Left lung (tissue), 14 donors: ENCODE measurements at places on chromosomes 5 and 9. TPM values are rescaled to one million over a fixed set of nuclear protein-coding genes. Genes with fewer than 3 reads are reported as not detected.

Gene IL4
- not detected for total RNA-seq

Gene PFN3
- not detected for total RNA-seq

DNA sequence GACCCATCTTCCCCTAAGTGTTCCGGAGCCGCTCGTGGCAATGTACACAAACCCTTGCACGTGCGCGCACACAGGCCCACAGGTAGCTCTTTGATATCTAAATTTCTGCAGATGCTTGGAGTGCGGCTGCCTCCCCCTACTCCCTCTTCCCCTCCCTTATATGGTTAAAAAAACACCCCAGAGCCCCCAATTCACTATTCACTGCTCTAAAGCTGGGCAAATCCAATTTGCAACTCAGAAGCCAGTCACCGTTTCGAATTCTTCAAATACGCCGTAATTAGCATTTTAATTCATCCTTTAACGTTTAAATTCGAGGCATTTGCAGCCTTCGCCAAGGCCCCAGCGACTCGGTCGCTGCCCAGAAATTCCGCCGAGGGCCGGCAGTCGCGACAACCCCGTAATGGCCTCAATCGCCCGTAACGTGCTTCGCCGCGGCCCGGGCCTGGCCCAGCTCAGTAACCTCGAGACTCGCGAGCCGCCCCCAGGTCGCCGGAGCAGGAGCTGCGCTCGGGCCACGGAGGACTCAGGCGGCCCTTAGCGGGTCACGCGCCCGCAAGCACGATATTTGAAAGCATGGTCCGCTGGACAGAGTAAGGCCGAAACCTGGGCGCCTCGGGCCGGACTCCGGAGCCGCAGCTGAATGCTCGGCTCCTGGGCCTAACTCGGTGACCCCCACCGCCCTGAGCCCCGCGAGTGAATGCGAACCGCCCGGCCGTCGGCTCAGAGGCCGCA lies 1.3 kb downstream of the IRX2 start:
- DNase-seq = no peak
- no peaks in the 10 kb centered on the region for H3K36me3 ChIP-seq
- peak overlapping the region; percentile 33 for H3K4me3 ChIP-seq
- H3K4me1 ChIP-seq = no peaks in the 10 kb centered on the region

Gene CCL28
- 6.4 TPM for total RNA-seq

DNA sequence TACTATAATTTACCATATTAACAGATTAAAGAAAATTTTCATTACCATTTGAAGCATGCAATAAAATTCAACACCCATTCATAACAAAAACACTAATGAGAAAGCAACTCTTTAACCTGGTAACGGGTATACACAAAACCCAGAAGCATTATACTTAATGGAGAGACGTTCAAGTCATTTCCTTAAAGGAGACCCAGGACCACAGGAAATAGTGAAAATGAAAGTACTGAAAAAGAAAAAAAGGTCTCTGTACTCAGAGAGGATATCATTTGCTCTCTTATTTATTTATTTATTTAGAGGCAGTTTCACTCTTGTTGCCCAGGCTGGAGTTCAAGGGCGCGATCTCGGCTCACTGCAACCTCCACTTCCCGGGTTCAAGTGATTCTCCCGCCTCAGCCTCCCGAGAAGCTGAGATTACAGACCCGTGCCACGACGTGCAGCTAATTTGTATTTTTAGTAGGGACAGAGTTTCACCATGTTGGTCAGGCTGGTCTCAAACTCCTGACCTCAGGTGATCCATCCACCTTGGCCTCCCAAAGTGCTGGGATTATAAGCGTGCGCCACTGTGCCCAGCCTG lies 61.6 kb downstream of the SETX start:
- no peaks in the 10 kb centered on the region for H3K27me3 ChIP-seq
- peaks cover 10% of the 10 kb centered on the region for H3K4me1 ChIP-seq
- H3K27ac ChIP-seq = no peak overlapping the region
- no peaks in the 10 kb centered on the region for H3K36me3 ChIP-seq
- H3K4me3 ChIP-seq = no peak overlapping the region
